Right ventricle myocardium inferior (tissue), 1 donor: ENCODE measurements at places on chromosomes 1 and 21.

GRCh38 chr1:54887665-54888071 lies 673 bp upstream of the DHCR24 start:
- no peak for DNase-seq

DNA sequence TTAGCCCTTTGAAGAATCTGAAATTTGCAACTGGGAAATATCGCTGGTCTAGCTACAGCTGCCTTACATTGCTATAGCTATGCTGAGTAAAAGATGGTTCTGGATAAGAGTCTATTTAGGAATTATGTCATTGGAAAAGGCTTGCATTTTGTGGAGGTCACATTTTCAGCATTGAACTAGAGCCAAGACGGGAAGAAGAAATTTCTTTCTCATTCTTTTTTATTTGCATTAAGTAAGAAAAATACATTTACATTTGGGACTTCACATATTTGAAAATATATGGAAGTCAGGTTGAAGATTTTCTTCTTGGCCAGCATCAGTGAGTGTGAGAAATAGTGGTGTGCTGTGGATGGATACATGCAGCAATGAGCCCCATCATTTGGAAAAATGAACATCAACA lies 291.6 kb downstream of the PTBP2 start:
- DNase-seq, result no peak

DNA sequence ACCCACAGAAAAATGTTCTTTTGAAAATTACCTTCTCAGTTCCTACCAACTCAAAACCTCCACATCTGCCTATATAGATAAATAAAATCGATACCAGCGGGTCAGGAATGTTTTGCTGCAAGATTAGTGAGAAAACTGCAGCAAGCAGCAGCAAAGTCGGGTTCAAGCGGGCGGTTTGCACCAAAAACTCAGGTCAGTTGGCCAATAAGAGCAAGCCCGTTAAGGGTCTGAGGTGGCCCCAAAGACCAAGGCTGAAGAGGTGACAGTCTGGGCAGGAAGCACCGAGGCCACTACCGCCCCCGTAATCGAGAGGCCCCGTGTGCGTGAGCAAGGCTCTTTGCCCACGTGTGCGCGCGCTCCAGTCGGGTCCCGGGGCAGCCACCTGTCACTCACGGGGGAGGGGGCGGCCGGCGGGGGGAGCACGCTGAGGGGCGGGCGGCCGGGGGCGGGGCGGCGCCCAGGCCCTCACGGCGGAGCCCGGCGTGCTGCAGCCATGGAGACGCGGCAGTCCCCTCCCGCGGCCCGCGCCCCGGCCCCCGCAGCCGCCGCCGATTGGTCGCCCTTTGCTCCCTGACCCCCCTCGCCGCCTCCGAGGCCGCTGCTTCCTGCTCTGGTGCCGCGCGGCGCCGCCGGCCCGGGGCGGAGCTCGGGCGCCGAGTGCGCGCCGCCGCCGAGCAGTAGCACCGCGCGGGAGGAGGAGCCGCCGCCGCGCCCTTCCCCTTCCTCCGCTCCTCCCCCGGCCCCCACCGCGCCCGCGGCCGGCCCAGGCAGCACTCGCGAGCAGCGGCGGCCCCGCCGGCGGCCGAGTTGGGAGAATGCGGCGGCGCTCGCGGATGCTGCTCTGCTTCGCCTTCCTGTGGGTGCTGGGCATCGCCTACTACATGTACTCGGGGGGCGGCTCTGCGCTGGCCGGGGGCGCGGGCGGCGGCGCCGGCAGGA lies at the start of gene GALNT2:
TSS of gene GALNT2 (plus strand) at position 773 of the 939 bp plus-strand sequence. CDS start at position 816, 43 bp downstream.
- peak; percentile 94 for DNase-seq

DNA sequence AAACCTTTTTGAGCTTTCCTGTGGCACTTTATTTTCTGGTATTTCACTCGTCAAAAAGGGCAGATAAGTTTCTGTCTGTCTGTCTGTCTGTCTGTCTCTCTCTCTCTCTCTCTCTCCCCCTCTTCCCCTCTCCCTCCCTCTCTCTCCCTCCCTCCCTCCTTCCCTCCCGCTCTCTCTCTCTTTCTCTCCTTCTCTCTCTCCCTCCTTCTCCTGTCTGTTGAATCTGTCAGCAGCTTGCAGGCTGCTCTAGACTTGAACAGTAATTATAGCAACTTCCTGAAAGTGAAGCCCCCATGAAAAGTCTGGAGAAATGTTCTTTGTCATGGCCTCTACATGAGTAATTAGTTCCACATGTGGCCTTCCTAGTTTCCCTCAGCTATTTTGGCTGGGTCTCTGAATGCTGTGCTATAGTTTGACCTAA lies 275.2 kb upstream of the C1orf105 start:
- no peak for DNase-seq

DNA sequence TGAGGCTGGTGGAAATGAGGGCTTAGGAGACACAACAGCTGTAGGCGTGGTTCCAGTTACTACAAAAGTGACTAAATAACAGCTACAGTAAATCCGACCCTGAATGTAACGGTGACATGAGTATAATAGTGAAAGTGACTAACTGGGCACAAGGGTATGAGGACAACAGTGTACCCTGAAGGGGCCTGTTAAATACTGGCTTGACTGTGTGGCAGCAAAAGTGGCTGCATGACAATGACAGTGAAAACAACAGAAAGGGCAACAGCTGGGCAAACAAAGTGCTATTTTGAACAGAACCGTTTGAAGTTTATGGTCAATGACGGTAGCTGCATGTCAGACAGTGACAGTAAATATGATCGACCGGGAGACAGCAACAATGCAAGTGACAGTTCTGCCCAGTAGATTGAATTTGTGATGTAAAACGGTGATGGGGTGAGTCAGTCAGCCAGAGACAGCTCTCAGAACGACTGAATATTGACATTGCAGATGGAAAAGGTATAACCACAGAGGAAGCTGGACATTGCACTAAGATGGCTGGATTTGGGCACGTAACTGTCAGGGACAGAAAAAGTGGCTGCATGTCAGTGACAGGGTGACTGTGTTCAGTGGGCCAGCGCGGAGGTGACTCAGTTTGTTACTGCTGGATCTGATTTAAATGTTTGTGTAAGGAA lies 1.2 kb upstream of the ZBTB40 start:
- DNase-seq, result no peak

DNA sequence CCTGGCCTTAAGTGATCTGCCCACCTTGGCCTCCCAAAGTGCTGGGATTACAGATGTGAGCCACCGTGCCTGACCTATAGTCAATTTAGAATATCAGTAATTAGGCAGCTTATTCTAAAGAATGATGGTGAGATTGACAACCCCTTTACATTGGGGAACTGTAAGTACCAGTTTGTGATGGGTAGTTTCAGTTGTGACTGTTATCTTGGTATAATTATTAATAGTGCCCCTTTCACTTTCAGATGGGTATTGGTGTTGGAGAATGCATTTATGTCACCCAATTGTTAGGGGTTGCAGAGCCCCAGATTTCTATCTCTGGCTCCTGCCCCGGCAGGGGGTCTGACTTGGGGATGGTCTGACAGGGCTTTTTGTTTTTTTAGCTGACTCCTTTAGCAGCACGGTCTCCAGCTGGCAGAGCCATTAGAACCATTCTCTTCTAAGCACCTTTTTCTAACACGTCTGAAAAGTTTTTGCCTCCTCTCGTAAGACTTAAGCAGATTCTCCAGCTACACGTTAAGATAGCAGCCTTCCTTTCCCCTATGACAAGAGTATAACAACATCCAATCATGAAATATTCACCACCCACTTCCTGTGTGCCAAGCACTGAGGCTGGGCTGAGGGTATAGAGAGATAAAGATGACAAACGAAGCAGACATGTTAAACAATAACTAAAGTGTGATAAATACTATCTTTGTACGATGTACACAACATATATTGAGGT lies 157.8 kb downstream of the SDCCAG8 start:
- no peak for DNase-seq

DNA sequence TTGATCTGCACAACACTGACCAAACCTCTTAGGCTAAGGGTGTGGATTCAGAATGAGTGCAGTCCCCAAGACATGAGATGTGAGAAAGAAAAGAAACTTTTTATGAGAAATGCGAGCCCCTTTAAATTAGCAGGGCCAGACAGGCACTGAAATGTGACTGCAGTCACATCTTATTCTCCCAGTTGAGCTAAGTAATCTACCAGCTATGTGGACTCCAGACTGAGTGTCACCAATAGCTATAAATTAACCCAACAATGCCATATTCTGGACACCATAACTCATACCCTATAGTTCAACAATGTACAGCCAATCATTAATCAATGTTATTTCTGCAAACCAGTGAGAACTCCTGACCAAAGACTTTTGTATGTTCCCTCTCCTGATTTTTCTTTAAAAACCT lies 153.2 kb downstream of the COQ8A start:
- no peak for DNase-seq

GRCh38 chr1:214634267-214634666 lies 31.3 kb downstream of the CENPF start:
- no peak for DNase-seq

- no peak for DNase-seq
Measured at GRCh38 chr1:211939876-211940468, 95.4 kb downstream of the INTS7 start.

- peak; percentile 80 for DNase-seq
Measured at GRCh38 chr1:54965624-54966340, 14.6 kb upstream of the TMEM61 start.

GRCh38 chr1:30518696-30519095 lies 204.7 kb downstream of the MATN1 start:
- DNase-seq, result no peak

- no peak for DNase-seq
Measured at GRCh38 chr1:175174309-175175102, 18.1 kb downstream of the KIAA0040 start.

- no peak for DNase-seq
Measured at GRCh38 chr1:236144033-236144432, 1.7 kb downstream of the GPR137B start.

- DNase-seq, result no peak
Measured at GRCh38 chr1:84122780-84123382, 21.2 kb upstream of the PRKACB start.
